ENCODE measurements at places on chromosomes 12 and 14. TPM values are rescaled to one million over a fixed set of nuclear protein-coding genes. Genes with fewer than 3 reads are reported as not detected.

GRCh38 chr12:69468237-69469026 lies 1.8 kb upstream of the FRS2 start:
- DNase-seq: no peak

DNA sequence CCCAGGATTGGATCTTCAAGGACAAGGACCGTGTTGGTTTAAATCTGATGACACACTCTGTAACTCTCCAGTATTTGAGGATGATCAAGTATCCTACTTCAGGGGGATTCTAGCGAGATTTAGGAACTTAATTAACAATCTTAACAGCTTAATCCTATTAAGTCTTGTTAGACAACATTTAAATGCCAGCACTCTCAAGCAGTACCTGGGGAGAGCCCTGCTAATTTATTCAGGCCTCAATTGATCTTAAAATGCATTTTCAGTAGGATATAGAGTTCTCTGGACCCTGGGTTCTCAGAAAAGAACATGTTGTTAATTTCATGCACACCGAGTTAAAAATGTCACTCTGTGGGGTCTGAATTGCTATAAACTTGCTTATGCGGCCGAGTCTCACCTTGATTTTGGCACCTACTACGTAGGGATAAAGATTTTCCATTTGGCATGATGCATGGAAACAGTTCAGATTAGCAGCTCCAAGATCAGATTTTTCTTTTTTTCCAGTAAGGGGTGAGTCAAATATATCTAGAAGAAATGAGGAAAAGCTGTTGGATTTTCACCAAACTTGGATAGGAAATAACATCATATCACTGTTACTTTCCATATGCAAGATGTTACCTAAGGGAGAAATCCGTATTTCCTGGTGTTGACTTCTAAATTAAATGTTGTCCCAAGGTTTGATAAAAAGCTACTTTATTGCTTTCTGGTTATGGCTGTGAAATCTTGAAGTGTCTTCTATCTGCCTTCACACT lies 76.1 kb downstream of the SLC24A4 start:
- DNase-seq: no peak

Gene TRAFD1
- total RNA-seq: 28.6 TPM

DNA sequence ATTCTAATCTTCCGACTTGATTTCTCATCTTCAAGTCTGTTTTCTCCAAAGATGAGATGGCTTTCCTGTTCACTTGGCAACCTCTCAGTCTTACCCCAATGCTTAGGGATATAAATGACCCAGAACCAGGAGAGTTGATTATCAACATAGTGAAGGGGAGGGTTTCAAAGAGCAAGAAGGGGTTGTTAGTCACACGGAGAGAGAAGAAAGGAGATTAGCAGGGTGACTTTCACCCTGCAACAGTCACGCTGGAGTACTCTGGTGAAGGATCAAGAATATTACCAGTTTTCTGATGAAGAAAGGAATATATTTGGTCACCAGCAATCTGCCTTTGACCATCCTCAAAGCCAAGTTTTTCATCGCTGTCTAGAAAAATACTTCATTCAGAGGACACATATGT lies at the start of gene TMEM52B:
Gene TMEM52B (plus strand): TSS at position 212 of the 400 bp plus-strand sequence. CDS start 543 bp downstream, outside the sequence.
- no peak for DNase-seq

- no peak for DNase-seq
These were observed 702.9 kb downstream of the TRHDE start for GRCh38 chr12:72974954-72975555.
